ENCODE measurements at places on chromosomes 1 and 21. TPM values are rescaled to one million over a fixed set of nuclear protein-coding genes. Genes with fewer than 3 reads are reported as not detected.

DNA sequence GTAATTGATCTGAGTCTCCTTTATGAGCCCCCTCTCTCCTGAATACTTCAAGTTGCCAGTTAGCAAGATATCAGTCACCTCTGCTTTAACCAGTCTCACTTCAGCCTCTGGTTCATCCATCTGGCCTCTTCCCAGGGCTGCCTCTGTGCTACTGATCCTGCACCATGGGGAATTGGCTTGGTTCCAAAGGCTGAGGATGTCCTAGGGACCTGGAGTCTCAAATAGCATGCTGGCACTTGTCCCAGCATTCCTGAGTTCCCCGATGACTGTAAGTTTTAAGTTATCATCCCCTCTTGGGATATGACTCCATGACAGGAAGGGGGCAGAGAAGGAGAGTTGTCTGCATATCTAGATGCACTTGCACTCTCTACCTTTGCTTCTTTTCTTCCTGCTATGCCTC is 252.0 kb downstream of the PTBP2 start:
- DNase-seq: no peak

DNA sequence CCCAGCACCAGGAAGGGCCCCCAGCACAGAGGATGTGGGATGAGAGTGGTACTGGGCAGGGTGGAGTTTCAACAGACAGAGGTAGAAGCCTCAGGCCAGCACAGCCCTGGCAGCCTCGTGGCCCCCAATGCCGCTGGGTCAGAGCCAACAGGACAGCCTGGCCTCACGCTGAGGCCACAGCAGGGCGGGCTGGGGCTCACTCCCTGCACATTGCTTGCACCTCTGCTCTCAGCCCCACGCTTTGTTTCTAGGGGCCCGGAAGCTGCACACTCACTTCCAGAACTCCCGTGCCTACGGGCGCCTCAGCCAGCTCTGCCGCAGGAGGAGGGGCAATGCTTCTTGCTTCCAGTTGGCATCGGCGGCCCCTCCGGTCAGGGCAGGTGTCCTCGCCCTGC is 72.9 kb downstream of the SIK1 start:
- no peak for DNase-seq

- no peak for DNase-seq
Observed at GRCh38 chr1:60732977-60733401, 349.4 kb upstream of the NFIA start.

GRCh38 chr1:226975259-226976250 is 35.5 kb downstream of the COQ8A start:
- no peak for DNase-seq

Gene NOS1AP
- total RNA-seq: 5.5 TPM

Data from Caco-2 (cell line).